ENCODE measurements at places on chromosomes 3 and 15.

DNA sequence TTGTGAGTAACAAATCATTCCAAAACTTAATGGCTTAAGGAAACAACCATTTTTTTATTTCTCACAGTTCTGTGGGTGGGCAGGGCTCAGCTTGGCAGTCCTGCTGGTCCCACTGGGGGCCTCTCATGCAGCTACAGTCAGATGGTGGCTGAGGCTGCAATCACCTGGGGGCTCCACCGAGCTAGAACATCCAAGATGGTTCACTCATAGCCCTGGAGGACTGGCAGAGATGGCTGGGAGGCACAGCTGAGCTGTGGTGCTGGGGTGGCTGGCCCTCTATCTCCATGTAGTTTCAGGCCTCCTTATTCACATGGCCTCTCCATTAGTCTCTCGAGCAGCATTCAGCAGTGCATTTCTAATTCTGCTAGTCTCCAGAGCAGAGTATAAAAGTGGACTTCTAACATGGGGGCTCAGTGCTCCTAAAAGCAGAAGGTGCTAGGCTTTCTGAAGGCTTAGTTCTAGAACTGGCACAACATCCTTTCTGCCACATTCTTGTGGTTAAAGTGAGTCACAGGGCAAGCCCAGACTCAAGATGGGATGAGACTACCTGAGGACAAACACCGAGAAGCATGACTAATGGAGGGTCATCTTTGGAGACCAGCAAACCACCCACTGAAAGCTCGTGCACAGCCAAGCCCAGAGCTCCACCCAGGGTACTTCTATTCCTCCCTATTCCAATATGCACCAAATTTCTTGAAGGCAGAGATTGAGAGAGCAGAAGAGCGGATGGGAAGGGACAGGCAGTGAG lies 6.3 kb downstream of the CAV3 start:
- no peak for DNase-seq

- DNase-seq, result no peak
These were observed 765.4 kb upstream of the NR2F2 start for GRCh38 chr15:95565016-95565600.

DNA sequence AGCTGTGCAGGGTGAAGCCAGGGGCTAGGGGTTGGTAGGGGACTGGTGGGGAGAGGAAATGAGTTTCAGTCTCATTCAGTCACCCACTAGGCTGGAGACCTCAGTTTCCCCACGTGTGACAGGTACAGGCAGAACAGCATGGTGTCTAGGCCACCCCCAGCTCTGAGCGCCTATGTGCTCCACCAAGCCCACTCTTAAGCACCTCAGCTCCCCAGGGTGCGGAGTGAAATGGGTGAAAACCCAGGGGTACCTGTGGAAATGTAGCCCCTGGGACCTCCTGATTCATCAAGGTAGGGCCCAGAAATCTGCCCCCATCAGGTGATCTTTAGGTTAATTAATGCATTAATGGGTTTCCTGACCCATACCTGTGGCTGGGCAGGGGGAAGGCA lies 3.7 kb downstream of the ATP2B2 start:
- DNase-seq, result no peak

GRCh38 chr3:129888771-129889170 lies 4.7 kb downstream of the TMCC1 start:
- DNase-seq, result no peak

DNA sequence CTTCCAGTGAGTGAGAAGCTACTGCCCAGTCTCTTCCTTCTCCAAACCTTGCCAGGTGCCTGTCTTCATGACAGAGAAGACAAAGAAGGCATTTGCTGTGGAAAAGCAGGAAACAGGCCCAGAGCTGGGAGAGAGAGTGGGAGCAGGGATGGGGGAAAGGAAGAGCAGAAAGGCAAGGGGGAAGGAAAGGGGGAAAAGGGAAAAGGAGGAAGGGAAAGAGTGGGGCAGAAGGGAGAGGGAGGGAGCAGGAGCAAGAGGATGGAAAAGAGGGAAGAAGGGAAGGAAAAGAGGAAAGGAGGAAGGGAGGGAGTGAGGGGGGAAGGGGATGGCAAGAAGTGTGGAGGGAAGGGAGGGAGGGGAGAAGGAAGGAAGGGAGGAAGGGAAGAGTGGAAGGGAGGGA lies 121.2 kb upstream of the LINGO1 start:
- no peak for DNase-seq

DNA sequence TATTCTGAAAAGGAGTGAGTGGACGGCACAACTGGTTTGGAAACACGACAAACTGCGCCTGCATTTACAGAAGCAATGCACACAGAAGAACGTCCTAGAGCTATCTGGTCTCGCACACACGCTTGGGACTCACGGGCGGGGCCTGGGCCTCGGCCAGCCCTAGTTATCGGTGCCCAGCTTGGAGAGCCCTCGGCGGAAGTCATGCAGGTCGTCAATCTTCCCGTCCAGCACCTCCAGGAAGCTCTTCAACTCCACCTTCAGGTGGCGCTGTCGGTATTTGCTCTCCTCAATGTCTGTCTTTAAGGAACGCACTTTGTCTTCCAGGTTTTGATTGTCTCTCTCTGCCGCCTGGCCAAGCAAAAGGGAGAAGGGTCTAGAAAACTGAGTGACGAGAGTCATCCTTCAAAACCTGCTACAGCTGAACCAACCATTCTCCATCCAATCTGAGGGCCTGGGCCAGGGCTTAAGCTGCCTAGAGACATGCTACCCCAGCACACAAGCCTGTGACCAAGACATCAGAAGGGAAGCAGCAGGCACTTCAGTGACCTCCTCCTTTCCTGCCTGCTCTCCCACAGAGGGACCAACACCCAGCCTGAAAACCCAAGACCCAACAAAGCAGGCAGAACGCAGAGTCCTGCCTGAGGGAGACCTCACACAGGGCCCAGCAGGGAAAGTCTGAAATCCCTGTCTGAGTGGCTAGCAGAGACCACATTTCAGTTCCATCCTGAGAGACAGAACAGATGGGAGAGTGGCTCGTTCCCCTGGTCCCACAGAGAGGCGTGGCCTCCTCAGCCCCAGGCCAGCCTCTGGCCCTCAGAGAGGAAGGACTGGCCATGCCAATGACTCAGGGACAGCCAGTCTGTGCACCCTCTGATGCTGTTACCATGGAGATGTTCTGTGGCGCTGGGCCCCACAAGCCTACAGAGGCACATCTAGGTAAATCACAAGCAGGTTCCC lies 40.4 kb downstream of the WHAMM start:
- peak; percentile 56 for DNase-seq

- no peak for DNase-seq
These were observed 35.5 kb downstream of the ANKDD1A start for GRCh38 chr15:64947211-64947610.

DNA sequence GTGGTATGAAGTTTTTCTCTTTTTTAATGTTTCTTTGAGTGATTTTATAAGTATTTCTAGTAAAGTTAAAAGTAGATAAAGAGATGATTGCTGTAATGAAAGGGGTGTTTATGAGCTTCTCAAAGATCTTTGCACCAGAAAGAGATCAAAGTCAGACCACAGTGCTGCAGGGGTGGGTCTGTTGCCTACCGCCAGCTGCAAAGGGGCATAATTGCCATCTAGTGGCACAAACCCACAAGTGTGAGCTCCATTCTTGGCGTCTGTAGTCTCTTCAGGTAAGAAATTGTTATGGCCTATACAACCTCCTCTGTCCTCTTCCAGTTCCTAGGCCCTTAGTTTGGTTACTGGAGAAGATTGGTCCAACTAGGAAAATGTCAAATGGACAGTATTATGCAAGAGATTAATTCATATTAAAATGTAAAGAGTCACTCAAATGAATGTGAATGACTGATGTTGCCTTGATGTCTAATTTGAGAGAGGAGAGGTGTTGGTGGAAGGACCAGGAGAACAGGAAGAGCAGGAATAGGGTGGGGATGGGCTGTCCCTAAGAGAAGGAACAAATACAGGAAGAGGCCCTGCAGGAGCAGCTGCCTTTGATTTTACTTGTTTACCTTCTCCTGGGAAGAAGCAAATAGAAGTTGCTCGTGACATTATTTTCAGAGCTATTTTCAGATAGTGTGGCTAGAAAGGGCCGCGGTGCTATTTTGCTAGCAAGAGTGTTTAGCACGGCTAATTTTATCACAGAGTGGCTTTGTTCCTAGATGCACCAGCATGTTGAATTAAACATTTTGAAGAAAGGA lies 53.0 kb upstream of the GSK3B start:
- DNase-seq, result peak; percentile 90
